ENCODE measurements at places on chromosomes 6 and 20.

GRCh38 chr6:166262743-166263515, 45.3 kb downstream of the PRR18 start:
- DNase-seq: no peak

DNA sequence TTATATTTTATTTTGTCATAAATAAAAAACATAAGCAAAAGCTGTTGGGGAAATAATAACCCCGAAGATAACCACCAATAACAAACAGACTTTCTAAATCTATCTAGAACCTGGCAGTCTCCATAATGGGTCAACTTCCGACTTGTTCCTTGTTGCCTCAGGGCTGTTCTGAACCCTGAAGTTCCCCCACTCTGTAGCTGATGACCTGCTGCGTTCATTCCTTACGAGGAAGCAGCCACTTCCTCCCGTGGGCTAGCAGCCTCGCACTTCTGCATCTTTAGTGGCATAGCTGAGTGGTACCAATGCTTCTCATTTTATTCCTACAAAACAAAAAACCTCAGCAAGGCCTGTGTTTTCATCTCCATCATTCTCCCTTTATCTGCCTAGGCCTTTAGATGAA, 103.0 kb downstream of the PLEKHG1 start:
- no peak for DNase-seq

DNA sequence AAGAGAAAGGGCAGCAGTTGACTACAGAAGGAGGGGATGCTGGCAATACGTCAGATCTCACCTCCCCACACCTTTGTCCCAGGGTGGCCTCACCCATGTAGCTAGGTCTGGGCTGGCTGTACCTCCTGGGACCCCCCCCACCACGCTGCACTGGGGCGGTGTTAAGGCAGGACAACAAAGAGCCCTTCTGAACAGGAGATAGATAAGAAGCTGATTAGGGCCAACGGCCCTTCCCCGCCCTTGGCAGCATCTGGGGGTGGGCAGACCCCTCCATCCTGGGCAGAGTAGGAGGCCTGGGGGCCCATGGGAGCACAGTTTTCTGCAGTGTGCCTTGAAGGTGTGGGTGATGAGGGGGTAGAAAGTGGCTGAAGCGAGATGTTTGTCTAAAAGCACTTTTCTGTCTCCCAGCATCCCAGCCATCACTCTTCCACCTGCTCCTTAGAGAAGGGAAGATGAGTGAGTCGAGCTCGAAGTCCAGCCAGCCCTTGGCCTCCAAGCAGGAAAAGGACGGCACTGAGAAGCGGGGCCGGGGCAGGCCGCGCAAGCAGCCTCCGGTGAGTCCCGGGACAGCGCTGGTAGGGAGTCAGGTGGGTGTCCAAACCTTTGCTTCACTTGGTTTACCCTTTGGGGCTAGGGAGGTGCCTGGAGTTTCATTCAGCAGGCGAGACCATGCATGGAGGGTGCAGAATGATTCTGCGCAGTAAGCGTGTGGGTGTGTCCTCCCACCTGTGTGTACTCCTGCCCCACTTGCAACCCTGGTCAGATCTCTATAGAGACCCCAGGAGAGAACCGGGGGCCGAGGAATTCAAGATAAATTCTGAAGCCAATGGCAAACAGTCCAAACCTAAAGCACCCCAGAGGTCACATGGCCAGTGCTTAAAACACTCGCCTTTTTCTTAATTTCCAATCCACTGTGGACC, 3.9 kb downstream of the HMGA1 start:
- no peak for DNase-seq

DNA sequence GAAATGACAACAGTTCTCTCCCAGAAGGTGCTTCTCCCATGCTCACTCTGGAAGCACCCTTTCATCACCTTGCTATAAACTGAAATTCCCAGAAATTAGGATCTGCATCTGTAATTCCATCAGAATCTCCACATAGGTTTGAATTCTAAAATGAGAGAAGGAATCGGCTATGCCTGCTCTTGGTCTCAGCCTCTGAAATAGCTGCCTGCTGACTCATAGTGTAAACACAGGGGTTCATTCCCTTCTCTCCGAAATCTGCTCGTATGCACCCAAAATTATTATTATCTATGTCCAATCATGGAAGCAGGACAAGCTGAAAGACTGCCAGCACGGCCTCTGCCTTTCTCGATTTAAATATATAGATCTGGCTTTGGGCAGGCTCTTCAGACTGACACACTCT, 74.6 kb upstream of the TAB2 start:
- DNase-seq: no peak

- no peak for DNase-seq
These were observed 118.1 kb downstream of the UST start for GRCh38 chr6:148864941-148865340.

DNA sequence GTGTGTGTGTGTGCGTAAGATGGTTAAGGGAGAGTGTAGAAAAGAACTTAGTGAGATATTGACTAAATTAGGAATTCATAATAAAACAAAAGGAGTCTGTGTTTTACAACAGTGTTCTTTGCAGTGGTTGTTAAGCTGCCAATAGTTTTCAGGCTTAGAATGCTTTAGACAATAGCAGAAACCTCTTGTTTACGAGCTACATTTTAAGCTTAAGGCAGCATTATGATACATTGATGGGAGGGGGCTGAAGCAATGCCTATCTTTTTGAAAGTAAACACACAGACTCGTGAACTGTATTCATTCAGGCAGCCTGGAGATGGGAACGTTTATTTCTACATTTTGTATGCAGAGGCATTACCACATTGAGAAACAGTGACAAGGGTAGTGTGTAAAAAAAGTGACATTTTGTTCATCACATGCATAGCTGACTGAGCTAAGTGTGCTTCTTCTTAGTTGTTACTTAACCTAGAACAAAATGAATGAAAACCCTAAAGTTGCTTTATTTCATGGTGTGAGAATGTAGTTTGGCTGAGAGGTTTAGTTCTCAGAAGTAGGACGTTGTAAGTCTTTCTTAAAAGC, 21.2 kb downstream of the CLVS2 start:
- no peak for DNase-seq

GRCh38 chr6:21420146-21420878, 173.2 kb upstream of the SOX4 start:
- no peak for DNase-seq

GRCh38 chr6:55931101-55931500, 55.7 kb upstream of the BMP5 start:
- no peak for DNase-seq

DNA sequence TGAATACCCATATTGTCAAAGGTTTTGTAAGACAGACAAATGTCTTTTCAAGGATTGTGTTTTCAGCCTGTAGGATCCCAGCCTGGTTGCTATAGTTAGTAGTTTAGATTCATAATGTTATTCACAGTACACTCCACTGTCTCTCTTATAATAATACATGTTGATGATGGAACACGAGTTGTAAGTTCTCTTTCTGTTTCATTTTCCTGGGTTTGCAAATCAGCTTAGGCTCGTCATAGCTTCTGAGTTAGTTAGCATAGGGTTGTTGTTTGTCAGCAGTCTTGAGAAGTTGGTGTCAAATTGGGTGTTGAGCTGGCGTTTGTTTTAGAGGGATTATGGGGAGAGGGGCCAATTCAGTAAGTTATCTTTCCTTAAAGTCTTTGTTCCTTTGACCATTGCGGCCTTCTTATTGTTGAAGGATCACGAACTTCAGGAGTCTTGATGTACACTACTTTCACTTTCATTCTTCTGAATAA, 45.8 kb downstream of the QKI start:
- DNase-seq: no peak

- no peak for DNase-seq
These were observed 71.4 kb downstream of the ADGB start for GRCh38 chr6:146670161-146670560.

All from NCI-H1092 (cell line).